ENCODE measurements at places on chromosomes 12 and 14. TPM values are rescaled to one million over a fixed set of nuclear protein-coding genes. Genes with fewer than 3 reads are reported as not detected.

The SOAT2 gene
- not detected for total RNA-seq

The POU6F1 gene
- 0.32 TPM for total RNA-seq

The PPM1H gene
- 1.3 TPM for total RNA-seq

The PPP2R5E gene
- 15.6 TPM for total RNA-seq

The CLEC1B gene
- total RNA-seq: not detected

The SMCO3 gene
- 0.32 TPM for total RNA-seq

The RNASE3 gene
- not detected for total RNA-seq

The PZP gene
- total RNA-seq: 0.97 TPM

The CEBPE gene
- total RNA-seq: not detected

The GAPDH gene
- total RNA-seq: 4,775 TPM

The ARHGEF25 gene
- total RNA-seq: 8.1 TPM

The IL22 gene
- total RNA-seq: not detected

The LRRC43 gene
- 1.2 TPM for total RNA-seq

The GAS2L3 gene
- 28.3 TPM for total RNA-seq

The ANO6 gene
- total RNA-seq: 62.7 TPM

The NDRG2 gene
- not detected for total RNA-seq

The MSRB3 gene
- 31.5 TPM for total RNA-seq

The GPR65 gene
- not detected for total RNA-seq

The EXOC3L4 gene
- total RNA-seq: not detected

The KCNC2 gene
- total RNA-seq: not detected

The PIP4P1 gene
- total RNA-seq: 18.8 TPM

The CCDC175 gene
- total RNA-seq: not detected

The PTPRQ gene
- total RNA-seq: not detected

The EPS8 gene
- total RNA-seq: 10.2 TPM

The OR9K2 gene
- total RNA-seq: not detected

The FITM1 gene
- under 0.01 TPM for total RNA-seq

The ALDH1L2 gene
- total RNA-seq: 2.9 TPM

The CD163 gene
- not detected for total RNA-seq

The CMKLR1 gene
- total RNA-seq: not detected

The PGF gene
- 378 TPM for total RNA-seq

The CIPC gene
- 14.3 TPM for total RNA-seq

The DNM1L gene
- 94.8 TPM for total RNA-seq

The PPP1R12A gene
- 83.3 TPM for total RNA-seq

The WSCD2 gene
- not detected for total RNA-seq

The JDP2 gene
- total RNA-seq: 18.8 TPM

The POTEG gene
- total RNA-seq: not detected

The KLHL33 gene
- not detected for total RNA-seq

The PRB2 gene
- total RNA-seq: not detected

The SIX6 gene
- total RNA-seq: not detected

The FIGNL2 gene
- 0.61 TPM for total RNA-seq

The ABCC9 gene
- total RNA-seq: 0.15 TPM

The PRIMA1 gene
- total RNA-seq: not detected

The CYP46A1 gene
- under 0.01 TPM for total RNA-seq

The PTGES3 gene
- 86.4 TPM for total RNA-seq

The ANKRD33 gene
- total RNA-seq: 0.32 TPM

The POTEM gene
- total RNA-seq: not detected

The PTHLH gene
- 0.97 TPM for total RNA-seq

The CLEC2B gene
- total RNA-seq: 39.8 TPM

The PRB3 gene
- not detected for total RNA-seq

The KRT6C gene
- total RNA-seq: not detected

The CCND2 gene
- total RNA-seq: 18.2 TPM

The IFNG-AS1 gene
- not detected for total RNA-seq

The PPHLN1 gene
- 76.0 TPM for total RNA-seq

The NKX2-1 gene
- total RNA-seq: not detected
